IMR-90 (cell line): ENCODE measurements at places on chromosomes 5 and 9.

DNA sequence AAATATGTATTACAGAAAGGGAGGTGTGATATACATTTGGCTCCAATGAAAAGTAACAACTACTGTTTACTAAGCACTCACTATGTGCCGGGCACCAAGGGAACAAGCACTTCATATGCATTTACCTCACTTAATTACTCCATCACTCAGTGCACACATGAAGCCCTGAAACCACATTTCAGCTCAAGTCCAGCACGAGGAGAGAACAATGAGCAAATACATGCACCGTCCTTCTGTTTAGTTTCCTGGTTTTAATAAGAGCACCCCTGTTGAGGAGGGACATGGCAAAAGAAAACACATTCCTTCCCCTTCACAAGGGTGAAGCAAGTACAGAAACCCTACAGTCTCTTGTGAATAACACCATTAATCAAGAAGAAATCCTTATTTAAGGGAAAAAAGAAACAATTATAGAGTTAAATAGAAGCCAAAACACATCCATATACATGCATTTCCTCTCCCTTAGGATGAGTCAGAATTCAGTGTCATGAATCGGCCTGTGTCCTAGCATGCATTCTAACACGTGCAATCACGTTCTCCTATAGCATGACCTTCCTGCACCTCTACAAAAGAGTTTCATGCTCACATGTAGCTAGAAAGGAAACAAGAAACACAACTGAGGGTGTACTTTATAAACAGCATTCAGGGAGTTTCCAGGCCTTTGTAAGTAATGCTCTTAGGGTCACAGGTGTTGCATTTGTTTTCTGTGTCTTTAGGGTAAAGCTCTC lies 411.6 kb downstream of the BNC2 start:
- H3K36me3 ChIP-seq: no peaks in the 10 kb centered on the region
- no peaks in the 10 kb centered on the region for H3K27me3 ChIP-seq
- H3K4me1 ChIP-seq: peaks cover 11% of the 10 kb centered on the region
- H3K27ac ChIP-seq: peak overlapping the region; percentile 45; the same call in 1 of the 2 replicates
- H3K4me3 ChIP-seq: no peak overlapping the region
- peak; percentile 76 for DNase-seq

DNA sequence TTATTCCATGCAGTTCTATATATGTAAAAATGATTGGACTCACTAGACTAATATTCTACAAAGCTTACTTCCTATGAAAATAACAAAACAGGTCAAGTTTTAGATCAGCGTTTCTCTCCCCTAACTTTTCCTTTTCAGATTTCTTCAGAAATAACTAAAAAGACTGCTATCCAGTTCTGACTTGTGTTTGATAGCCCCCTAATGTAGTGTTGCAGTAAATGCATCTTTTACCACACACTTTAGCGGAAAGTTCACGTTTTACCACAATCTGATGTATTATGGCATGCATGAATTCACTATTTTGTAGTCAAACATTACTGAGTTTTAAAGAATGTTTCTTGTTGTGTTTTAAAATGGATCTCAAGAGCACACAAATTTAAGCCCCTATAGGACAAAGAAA lies 292.7 kb downstream of the RAB3C start:
- no peak overlapping the region for H3K4me3 ChIP-seq
- no peak for DNase-seq
- no peak overlapping the region for H3K27ac ChIP-seq
- H3K27me3 ChIP-seq: peaks cover 4% of the 10 kb centered on the region; the same call in 1 of the 2 replicates
- H3K4me1 ChIP-seq: no peaks in the 10 kb centered on the region
- H3K36me3 ChIP-seq: no peaks in the 10 kb centered on the region

GRCh38 chr9:89277043-89277442 lies 34.0 kb upstream of the CKS2 start:
- no peaks in the 10 kb centered on the region for H3K27me3 ChIP-seq
- H3K36me3 ChIP-seq: no peaks in the 10 kb centered on the region
- H3K4me3 ChIP-seq: no peak overlapping the region
- H3K27ac ChIP-seq: no peak overlapping the region

- H3K27ac ChIP-seq: no peak overlapping the region
- H3K27me3 ChIP-seq: peaks cover 2% of the 10 kb centered on the region; the same call in 1 of the 2 replicates
- no peak overlapping the region for H3K4me3 ChIP-seq
These were observed 8.2 kb upstream of the ACO1 start for GRCh38 chr9:32376285-32376684.

- no peaks in the 10 kb centered on the region for H3K27me3 ChIP-seq
- no peak overlapping the region for H3K4me3 ChIP-seq
- H3K27ac ChIP-seq: no peak overlapping the region
- H3K36me3 ChIP-seq: no peaks in the 10 kb centered on the region
- no peak for DNase-seq
These were observed 519.1 kb downstream of the CDH9 start for GRCh38 chr5:26519245-26519644.
